ENCODE measurements at places on chromosomes 1 and 21.

DNA sequence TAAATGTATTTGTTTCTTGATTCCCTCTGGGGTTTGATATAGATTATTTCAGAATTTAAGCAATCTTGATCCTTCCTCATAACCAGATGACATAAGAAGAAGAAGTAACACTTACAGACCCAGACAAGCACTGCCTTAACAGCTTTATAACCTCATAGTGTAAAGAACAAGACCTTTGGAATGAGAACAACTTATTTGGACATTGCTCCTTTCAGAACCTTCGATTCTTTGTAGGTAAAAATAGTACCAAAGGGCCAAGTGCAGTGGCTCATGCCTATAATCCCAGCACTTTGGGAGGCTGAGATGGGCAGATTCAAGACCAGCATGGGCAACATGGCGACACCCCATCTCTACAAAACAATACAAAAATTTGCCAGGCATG, 15.0 kb downstream of the TM2D1 start:
- H3K4me3 ChIP-seq, result no peak overlapping the region
- DNase-seq, result no peak
- H3K27ac ChIP-seq, result no peak overlapping the region
- no peaks in the 10 kb centered on the region for H3K36me3 ChIP-seq

- H3K4me1 ChIP-seq, result no peaks in the 10 kb centered on the region
- no peaks in the 10 kb centered on the region for H3K36me3 ChIP-seq
- peaks cover 12% of the 10 kb centered on the region for H3K27me3 ChIP-seq
- H3K27ac ChIP-seq, result no peak within 1 kb of the TSS
- peak; percentile 67 for DNase-seq
- no peak within 1 kb of the TSS for H3K4me3 ChIP-seq
Observed at GRCh38 chr1:156618853-156619581, at the start of gene HAPLN2. Gene HAPLN2 (plus strand): TSS chr1:156619415. CDS start chr1:156623491, 4,076 bp downstream.

- H3K27ac ChIP-seq, result no peak overlapping the region
- H3K4me3 ChIP-seq, result no peak overlapping the region
- no peaks in the 10 kb centered on the region for H3K36me3 ChIP-seq
- no peaks in the 10 kb centered on the region for H3K27me3 ChIP-seq
Observed at GRCh38 chr21:34846601-34847112, 177.9 kb downstream of the CLIC6 start.

DNA sequence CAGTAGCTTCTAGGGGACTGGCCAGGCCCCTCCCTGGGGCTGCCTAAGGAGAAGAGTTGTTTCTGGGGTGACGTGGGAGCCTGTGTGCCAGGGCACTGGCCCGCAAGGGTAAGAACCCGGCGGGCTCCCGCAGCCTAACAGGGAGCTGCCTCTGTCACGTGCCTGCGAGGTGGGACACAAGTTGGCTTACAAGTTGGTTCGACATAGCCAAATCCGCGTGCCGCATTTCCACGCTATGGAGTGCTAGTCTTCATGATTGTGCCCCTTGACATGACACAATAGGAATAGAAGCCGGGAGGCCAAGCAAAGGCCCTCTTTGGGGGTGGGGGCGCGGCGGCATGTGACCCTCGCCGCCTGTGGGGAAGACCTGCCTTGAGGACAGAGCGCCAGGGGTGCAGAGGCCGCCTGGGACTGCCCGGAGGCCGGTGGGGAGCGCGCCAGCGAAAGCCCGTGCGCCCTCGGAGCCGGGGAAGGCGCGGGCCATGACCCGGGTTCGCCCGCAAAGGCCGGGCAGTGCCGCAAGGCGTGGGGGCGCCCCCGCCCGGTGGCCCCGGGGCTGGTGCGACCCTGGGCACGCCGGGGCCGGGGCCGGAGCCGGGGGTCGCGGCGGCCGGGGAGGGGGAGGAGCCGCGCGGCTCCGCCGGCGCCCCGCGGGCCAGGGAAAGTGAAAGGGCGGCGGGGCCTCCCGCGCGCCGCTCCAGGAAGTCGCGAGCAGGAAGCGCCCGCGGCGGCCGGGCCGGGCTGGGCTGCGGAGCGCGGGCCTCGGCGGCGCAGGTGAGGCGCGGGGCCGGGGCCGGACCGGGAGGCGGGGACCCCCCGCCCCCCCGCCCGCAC, at the start of gene SLC37A1:
SLC37A1 (plus strand) TSS at position 702 of the 834 bp plus-strand sequence. CDS start 4,603 bp downstream, outside the sequence.
- H3K27ac ChIP-seq, result peak within 1 kb of the TSS; percentile 12
- H3K4me1 ChIP-seq, result peaks cover 8% of the 10 kb centered on the region
- H3K4me3 ChIP-seq, result peak within 1 kb of the TSS; percentile 48
- H3K36me3 ChIP-seq, result no peaks in the 10 kb centered on the region

DNA sequence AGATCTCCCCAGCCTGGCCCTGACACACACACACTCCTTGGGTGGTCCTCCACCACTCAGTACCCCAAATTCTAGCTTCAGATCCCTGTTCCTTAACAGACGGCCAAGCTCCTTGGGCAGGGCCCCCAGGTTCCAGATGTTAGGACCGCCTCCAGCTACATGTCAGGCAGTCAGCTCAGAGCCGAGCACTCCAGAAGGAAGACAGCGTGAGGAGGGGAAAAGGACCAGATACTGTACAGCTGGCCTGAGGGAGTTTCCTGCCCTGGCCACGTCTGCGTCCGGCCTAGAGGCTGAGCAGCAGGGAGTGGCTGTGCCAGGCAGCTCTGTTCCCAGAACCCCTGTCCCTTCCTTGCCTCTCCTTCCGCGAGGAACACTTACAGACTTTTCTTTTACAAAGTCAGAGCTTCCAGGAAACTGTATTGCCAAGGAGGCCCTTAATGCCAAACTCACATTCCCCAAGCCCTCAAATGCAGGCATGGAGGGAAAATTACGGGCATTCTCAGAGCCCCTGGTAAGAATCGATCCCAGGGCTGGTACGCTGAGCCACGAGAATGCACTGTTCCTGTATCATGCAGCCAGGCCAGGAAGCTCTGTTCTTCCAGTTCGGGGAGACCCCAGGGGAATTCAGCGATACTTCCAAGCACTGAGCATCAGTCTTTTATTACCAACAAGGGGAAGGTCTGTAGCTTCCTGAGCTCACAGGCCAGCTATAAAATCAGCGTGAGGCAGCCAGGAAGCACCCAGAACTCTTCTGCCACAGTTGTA, 45.2 kb upstream of the CNTN2 start:
- H3K4me3 ChIP-seq, result no peak overlapping the region
- no peaks in the 10 kb centered on the region for H3K4me1 ChIP-seq
- H3K27me3 ChIP-seq, result no peaks in the 10 kb centered on the region
- no peaks in the 10 kb centered on the region for H3K36me3 ChIP-seq
- no peak for DNase-seq

- H3K36me3 ChIP-seq, result no peaks in the 10 kb centered on the region
- no peak overlapping the region for H3K27ac ChIP-seq
- no peak overlapping the region for H3K4me3 ChIP-seq
Observed at GRCh38 chr1:201826830-201827229, 2.1 kb upstream of the IPO9 start.

- H3K27ac ChIP-seq, result no peak overlapping the region
- peaks cover 6% of the 10 kb centered on the region for H3K4me1 ChIP-seq
- DNase-seq, result no peak
- H3K27me3 ChIP-seq, result no peaks in the 10 kb centered on the region
Observed at GRCh38 chr1:47579809-47580208, 142.0 kb downstream of the FOXD2 start.

GRCh38 chr1:238789916-238790667, 596.3 kb upstream of the CHRM3 start:
- H3K36me3 ChIP-seq, result no peaks in the 10 kb centered on the region
- peak; percentile 64 for DNase-seq
- H3K27ac ChIP-seq, result no peak overlapping the region
- H3K4me3 ChIP-seq, result no peak overlapping the region

- H3K4me3 ChIP-seq, result no peak overlapping the region
- peak; percentile 85 for DNase-seq
- H3K27ac ChIP-seq, result no peak overlapping the region
- H3K4me1 ChIP-seq, result no peaks in the 10 kb centered on the region
- no peaks in the 10 kb centered on the region for H3K36me3 ChIP-seq
Observed at GRCh38 chr1:207672522-207673130, 27.7 kb downstream of the CR1L start.

GRCh38 chr1:24540906-24541710, 14.8 kb upstream of the NCMAP start:
- no peak overlapping the region for H3K27ac ChIP-seq
- no peak overlapping the region for H3K4me3 ChIP-seq
- DNase-seq, result no peak
- no peaks in the 10 kb centered on the region for H3K4me1 ChIP-seq
- no peaks in the 10 kb centered on the region for H3K27me3 ChIP-seq

- no peaks in the 10 kb centered on the region for H3K4me1 ChIP-seq
- H3K27me3 ChIP-seq, result no peaks in the 10 kb centered on the region
- H3K36me3 ChIP-seq, result no peaks in the 10 kb centered on the region
- no peak overlapping the region for H3K27ac ChIP-seq
Observed at GRCh38 chr1:118861216-118861615, 126.9 kb downstream of the TBX15 start.

GRCh38 chr1:19769211-19769932, 30.3 kb downstream of the TMCO4 start:
- no peak overlapping the region for H3K4me3 ChIP-seq
- H3K36me3 ChIP-seq, result no peaks in the 10 kb centered on the region
- no peaks in the 10 kb centered on the region for H3K27me3 ChIP-seq

DNA sequence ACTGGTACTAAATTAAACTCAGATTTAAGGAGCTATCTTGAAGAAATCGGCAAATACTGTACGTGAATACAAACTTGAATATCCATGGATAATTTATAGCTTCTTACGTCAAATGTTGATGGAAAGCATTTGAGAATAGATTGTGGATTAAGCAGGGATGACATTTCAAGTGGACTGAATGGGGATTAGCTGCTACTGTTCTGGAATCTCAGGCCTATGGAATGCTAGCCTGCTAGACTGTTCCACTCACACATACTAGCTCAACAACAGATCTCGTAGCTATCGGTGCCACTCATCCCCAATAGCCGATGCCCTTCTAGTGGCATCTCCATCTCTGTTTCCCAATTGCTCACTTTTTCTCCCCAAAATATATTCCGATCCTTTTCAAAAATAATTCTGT, 62.0 kb upstream of the USP25 start:
- peaks cover 2% of the 10 kb centered on the region for H3K4me1 ChIP-seq
- H3K4me3 ChIP-seq, result no peak overlapping the region
- DNase-seq, result peak; percentile 29
- H3K27me3 ChIP-seq, result no peaks in the 10 kb centered on the region
- no peak overlapping the region for H3K27ac ChIP-seq

DNA sequence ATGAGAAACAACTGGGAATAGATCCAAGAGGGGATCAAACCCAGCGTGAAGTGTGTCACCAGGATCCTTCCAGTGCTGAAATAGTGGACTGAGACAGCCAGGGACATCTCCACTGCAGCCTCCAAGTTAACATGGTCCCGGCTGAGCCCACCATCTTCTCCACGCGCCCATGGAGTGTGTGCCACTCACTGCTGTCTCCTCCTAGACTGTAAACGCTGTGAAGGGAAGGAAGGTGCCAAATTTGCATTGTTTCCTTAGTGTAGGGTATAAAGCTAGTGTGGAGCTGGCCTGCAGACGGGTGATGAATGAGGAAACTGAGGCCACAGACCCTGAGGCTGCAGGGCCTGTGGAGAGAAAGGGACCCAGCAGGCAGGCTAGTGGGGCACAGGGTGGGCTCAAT, 183.6 kb downstream of the FOXD2 start:
- no peak overlapping the region for H3K4me3 ChIP-seq
- H3K27me3 ChIP-seq, result no peaks in the 10 kb centered on the region
- H3K27ac ChIP-seq, result no peak overlapping the region
- no peak for DNase-seq
- H3K4me1 ChIP-seq, result no peaks in the 10 kb centered on the region

DNA sequence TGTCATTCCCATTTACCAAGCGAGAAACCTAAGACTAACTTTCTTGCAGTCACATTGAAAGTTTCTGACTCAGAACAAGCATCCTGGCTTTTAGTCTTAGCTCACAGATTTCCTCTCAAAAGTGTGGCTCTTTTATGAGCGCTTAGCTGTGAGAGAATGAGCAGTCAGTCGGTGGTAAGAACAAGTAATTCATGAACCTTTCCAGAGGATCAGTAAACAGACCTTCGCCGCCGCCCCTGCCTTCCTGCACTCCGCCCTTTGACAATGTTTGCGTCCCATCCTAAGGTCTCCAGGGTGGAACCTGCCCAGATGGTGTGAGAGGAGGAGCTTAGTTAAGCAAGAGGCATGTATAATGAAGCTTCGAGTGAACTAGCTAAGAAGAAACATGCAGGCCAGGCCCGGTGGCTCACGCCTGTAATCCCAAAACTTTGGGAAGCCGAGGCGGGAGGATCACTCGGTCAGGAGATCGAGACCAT, 142.4 kb downstream of the GLUL start:
- no peaks in the 10 kb centered on the region for H3K27me3 ChIP-seq
- no peaks in the 10 kb centered on the region for H3K4me1 ChIP-seq
- peak; percentile 36 for DNase-seq
- H3K4me3 ChIP-seq, result no peak overlapping the region
- no peaks in the 10 kb centered on the region for H3K36me3 ChIP-seq

DNA sequence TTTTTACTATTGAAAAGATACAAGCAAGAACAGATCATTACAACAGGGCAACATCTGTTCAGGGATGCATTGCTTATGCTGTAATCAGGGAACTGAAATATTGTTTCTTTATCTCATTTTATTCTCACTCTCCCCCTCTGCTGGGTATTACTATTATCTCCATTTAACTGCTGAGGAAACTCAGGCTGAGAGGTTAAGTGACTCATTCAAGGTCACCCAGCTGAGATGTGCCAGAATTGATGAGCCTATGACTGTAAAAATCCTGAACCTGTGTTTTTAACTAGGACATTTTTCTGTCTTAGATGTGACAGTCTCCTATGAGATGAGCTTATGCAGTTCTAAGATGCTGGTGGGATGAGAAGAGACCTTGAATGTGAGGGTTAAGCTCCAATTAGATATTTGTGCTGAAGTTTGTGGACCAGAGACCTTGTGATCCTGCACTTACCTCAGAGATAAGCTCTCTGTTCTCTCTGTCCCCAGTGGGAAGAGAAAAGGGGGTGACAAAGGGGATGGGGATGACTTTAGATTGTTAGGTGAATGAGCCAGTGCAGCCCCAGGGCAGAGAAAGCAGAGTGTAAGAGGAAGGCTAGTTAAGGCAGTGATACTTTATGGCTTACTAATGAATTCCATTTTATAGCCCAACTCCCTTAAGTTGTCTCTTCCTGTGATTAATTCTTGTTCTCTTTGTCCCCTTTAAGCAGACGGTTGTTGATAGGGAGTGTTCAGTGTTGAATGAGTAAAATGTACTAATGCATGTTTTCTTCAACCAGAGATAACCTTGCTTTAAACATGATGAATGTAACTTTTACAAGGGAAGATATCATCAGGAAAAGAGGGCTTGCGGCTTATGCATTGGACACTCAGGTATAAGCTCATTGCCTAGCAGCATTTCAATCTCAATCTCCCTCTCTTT, 111.4 kb downstream of the HLX start:
- DNase-seq, result peak; percentile 31
- H3K4me3 ChIP-seq, result no peak overlapping the region
- H3K27ac ChIP-seq, result no peak overlapping the region
- no peaks in the 10 kb centered on the region for H3K4me1 ChIP-seq
- H3K27me3 ChIP-seq, result no peaks in the 10 kb centered on the region
- no peaks in the 10 kb centered on the region for H3K36me3 ChIP-seq
